ENCODE measurements at places on chromosomes 1 and 21.

- DNase-seq = no peak
Observed at GRCh38 chr1:53697721-53698383, 41.1 kb downstream of the GLIS1 start.

DNA sequence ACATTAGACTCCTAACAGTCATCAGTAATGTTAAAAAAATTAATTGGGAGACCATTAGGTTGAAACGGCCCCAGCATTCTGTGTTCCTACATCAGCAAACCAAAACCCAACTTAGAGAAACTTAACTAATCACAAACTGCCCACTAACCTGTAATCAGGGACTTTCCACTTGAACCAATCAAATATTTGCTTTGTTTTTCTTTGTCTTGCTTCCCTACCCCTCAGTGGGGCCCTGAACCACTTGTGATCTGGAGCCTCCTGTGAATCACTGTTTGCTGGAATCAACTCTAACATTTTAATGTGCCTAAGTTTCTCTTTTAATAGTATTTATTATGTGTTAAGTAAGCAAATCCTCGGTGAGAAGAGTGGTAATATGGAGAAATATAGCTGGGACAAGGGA is 64.0 kb downstream of the ABCA4 start:
- DNase-seq = no peak

GRCh38 chr1:100565533-100565932 is 27.6 kb downstream of the GPR88 start:
- DNase-seq = no peak

GRCh38 chr1:38123356-38124135 is 77.0 kb upstream of the POU3F1 start:
- no peak for DNase-seq
